Fibroblast of the aortic adventitia (primary cell): ENCODE measurements at places on chromosomes 5 and 9. TPM values are rescaled to one million over a fixed set of nuclear protein-coding genes. Genes with fewer than 3 reads are reported as not detected.

WDR38 gene
- not detected in 2 replicates for total RNA-seq

OR1Q1 gene
- total RNA-seq = 0.81 TPM in 1 of 2 replicates, not detected in the other

TMEM215 gene
- not detected in 2 replicates for total RNA-seq

GABRA6 gene
- not detected in 2 replicates for total RNA-seq

ACSL6 gene
- total RNA-seq = not detected in 2 replicates

COL23A1 gene
- total RNA-seq = 0.57 TPM in 1 of 2 replicates, not detected in the other

ITK gene
- not detected in 2 replicates for total RNA-seq

THBS4 gene
- total RNA-seq = 0.90 and 1.5 TPM in 2 replicates

SLC25A51 gene
- 15.4 and 82.8 TPM in 2 replicates for total RNA-seq

PCDHGA6 gene
- total RNA-seq = 3.9 and 7.4 TPM in 2 replicates

CSF2 gene
- not detected in 2 replicates for total RNA-seq

SLC24A2 gene
- total RNA-seq = 0.16 TPM in 1 of 2 replicates, not detected in the other

PLAC8L1 gene
- 0.98 TPM in 1 of 2 replicates, not detected in the other for total RNA-seq

PCDHGC5 gene
- total RNA-seq = 7.0 and 10.5 TPM in 2 replicates

RNF130 gene
- total RNA-seq = 21.7 and 27.3 TPM in 2 replicates

CYFIP2 gene
- total RNA-seq = 3.7 and 12.4 TPM in 2 replicates

PCDHGA2 gene
- 2.5 and 3.9 TPM in 2 replicates for total RNA-seq

PTGER4 gene
- 0.57 and 12.0 TPM in 2 replicates for total RNA-seq

SLC46A2 gene
- not detected in 2 replicates for total RNA-seq

TLX3 gene
- total RNA-seq = not detected in 2 replicates

CDH18 gene
- 2.2 and 16.6 TPM in 2 replicates for total RNA-seq

ANKRD34B gene
- total RNA-seq = not detected in 2 replicates

MAMDC4 gene
- total RNA-seq = 0.81 TPM in 1 of 2 replicates, not detected in the other

SAXO1 gene
- 0.08 and 0.18 TPM in 2 replicates for total RNA-seq

SLC12A7 gene
- 3.4 and 9.8 TPM in 2 replicates for total RNA-seq

CCDC187 gene
- total RNA-seq = under 0.01 TPM in 1 of 2 replicates, not detected in the other

PCDHA10 gene
- total RNA-seq = under 0.01 and 0.09 TPM in 2 replicates

CNTFR gene
- 1.3 TPM in 1 of 2 replicates, not detected in the other for total RNA-seq

HSPA4 gene
- total RNA-seq = 128 and 169 TPM in 2 replicates

OR13F1 gene
- not detected in 2 replicates for total RNA-seq

FOXD4L5 gene
- total RNA-seq = under 0.01 TPM in 1 of 2 replicates, not detected in the other

TAF11L5 gene
- not detected in 2 replicates for total RNA-seq

ARSB gene
- total RNA-seq = 21.3 and 32.7 TPM in 2 replicates

PCDHGA5 gene
- 1.7 and 3.5 TPM in 2 replicates for total RNA-seq

CD180 gene
- 0.09 and 0.16 TPM in 2 replicates for total RNA-seq

LHX3 gene
- total RNA-seq = not detected in 2 replicates

CDC20B gene
- total RNA-seq = not detected in 2 replicates

SLC12A2 gene
- total RNA-seq = 51.9 and 53.1 TPM in 2 replicates

FCN1 gene
- total RNA-seq = not detected in 2 replicates
